Activated T-cell treated with anti-CD3 and anti-CD28 coated beads for 24 hours (primary cell): ENCODE measurements at places on chromosomes 6 and 20.

DNA sequence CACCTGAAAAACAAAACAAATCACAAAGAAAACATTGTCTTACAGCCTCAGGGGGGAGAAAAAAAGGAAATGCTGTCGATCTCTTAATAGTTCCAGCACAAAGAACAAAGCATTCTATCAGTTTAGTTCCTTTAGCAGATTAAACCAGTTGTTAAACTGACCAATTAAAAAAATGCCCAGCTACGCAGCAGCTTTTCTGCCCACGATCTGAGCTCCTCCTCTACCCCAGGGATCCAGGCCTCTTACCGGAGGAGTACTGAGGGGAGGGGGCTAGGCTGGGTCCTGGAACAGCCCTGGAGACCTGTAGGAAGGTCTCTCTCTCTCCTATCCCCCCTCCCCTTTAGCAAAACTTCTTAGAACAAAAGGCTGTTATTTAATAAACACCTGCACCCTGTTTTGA, 13.4 kb downstream of the PTK7 start:
- no peak for DNase-seq

DNA sequence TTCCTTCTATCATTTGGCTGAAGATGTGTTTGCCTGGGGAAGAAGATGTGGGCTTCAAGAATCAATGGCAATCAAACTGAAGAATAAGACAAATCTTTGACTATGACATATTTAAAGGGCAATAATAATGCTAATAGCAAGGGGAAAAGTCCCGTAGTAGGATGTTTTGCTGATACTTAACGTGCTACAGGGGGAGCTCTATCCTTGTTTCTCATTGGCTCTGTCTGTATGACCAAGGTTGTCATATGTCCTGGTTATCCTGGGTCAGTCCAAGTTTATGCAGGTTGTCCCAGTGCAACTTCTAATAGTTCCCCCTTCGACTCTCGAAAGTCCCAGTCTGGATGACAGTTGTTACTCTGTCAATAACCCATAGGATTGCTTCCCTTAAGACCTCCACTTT, 321.3 kb downstream of the DHX35 start:
- DNase-seq, result no peak

GRCh38 chr6:170475118-170475517, 78.0 kb downstream of the PSMB1 start:
- DNase-seq, result no peak

- DNase-seq, result no peak
These were observed 157.9 kb upstream of the MARCKS start for GRCh38 chr6:113699239-113699638.

DNA sequence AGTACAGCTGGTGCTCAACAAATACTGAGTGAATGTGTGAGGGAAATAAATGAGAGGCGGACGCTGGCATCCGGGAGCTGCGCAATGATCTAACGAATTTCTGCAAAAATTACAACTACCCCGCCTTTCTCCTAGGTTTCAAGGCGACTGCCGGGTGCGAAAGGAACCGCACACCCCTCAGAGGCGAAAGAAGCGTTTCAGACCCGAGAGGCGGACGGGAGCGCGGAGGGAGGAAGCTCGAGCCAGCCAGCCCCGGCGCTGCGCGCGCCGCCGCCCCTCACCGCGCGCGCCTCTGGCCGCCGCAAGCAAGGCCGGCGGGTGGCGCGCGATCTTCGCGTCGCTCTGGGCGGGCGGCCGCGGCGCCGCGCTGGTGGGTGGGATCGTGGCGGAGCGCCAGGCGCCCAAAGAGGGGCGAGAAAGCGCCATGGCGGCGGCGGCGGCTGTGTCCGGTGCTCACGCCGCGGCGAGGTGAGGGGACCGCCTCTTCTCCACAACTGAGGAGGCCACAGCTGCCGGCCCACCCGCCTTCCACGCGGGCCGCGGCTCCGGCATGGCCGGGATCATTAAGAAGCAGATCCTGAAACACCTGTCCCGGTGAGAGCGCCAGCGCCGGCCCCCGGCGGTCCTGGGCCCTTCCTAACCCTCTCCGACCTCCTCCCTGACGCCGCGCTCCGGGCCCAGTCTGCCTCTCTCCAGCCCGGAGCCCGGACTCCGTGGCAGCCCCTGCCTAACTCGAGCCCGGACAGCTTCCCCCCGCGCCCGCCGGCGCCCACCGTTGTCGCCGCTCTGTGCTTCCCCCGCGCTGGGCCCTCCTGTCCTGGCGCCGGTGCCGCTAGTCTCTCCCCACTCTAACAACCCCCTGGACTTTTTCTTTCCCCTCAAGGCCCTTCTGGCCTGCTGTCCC, at the start of gene BLTP3A:
Gene BLTP3A (plus strand): TSS at position 383 of the 904 bp plus-strand sequence. CDS start 168 bp downstream, at position 551.
- peak; percentile 70 for DNase-seq
